Activated CD4-positive, alpha-beta T cell treated with anti-CD3 and anti-CD28 coated beads for 1 hour (primary cell): ENCODE measurements at places on chromosomes 13 and 19.

DNA sequence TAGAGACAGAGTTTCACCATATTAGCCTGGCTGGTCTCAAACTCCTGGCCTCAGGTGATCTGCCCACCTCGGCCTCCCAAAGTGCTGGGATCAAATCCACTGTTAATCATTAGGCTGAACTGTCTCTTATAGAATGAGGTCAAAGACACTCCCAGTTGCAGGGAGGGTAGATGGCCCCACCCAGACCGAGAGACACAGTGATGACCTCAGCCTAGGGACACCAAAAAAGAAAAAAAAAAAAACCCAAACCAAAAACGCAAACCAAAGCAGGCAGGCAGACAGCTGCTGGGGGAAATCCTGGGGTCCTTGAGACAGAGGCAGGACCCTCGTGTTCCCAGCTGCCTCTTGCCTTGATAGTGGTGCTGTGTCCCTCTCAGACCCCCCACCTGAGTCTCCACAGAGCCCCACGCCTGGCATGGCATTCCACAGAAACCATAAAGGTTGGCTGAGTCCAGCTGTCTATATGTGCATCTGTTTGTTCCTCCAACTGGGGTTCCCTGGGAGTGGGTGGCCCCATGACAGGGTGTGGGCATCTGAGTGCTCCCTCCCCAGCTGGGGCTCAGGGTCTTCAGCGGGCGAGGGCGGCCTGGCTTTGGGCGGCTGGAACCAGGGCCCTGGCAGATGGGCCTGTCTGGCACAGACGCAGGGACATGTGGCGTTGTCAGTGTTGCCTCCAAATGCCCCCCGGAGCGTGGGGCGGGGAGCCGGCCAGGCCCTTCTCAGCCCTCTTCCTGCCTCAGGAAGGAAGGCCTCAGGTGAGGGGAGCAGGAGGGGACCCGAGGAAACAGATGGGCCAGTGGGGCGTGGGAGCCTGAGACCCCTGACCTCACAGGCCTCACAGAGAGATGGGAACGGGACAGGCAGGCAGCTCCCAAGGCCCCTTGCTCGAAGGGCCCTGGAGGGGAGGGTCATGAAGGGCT, 5.2 kb downstream of the DAND5 start:
- DNase-seq = no peak

- no peak for DNase-seq
These were observed 1993.2 kb downstream of the PCDH9 start for GRCh38 chr13:65236841-65237418.

- no peak for DNase-seq
These were observed 18.7 kb upstream of the CRYL1 start for GRCh38 chr13:20544201-20544923.

DNA sequence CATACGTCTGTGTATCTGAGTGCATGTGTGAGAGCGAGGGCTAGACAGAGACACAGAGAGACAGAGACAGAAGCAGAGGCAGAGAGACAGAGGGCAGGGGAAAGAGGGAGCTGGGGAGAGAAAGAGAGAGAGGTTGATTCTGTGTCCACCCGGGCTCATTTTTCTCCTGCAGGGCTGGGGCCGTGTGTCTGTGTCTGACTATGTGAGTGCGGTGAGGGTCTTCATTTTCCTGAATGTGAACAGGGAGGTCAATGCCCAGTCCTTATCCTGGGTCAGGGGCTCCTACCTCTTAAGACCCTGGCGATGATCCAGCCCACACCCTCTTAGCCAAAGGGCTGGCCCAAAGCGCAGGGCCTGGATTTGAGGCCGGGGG, 17.7 kb downstream of the LRRC4B start:
- no peak for DNase-seq

DNA sequence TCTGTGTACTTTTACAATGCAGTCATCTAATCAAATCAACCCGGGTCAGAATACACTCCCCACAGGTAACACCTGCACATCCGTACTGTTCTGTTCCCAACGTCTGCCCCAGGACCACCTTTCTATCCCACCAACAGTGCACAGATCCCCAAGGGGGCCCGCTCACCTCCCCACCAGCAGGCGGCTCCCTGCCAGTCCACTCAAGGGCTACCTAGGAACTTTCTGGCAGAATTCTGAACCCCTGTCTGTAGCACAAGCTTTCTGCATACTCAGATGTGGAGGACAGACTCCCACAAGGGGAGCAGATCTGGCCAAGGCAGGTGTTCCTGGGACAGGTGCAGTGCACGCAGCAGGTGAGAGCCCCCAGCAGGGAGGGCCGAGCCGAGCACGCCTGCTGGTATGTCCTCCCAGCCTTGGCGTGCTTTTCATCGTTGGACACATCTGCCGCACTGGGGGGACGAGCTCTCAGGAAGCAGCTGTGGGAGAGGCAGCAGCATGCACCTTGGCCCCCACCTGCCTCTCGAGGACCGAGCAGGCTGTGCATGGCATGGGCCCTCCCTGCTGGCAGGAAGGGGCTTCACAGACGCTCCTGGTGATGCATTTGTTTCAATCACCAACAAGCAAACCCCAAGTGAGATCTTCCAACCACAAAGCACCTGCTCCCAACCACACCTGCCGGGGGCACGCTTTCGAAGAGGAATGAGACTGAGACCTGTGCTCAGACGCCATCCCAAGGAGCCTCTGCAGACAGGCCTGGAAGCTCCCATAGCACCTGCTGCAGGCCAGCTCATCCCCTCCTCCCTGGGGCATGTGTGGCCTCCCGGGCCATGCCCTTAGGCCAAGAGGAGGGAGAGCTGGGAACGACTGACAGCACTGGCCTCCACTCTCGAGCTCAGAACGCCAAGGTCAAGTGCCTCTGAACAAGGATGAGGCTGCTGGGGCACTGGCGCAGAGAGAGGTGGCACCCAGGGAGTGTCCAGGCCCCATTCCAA, 35.9 kb downstream of the RAB20 start:
- DNase-seq = no peak

- no peak for DNase-seq
These were observed 8.9 kb downstream of the FLT1 start for GRCh38 chr13:28485996-28486543.

- no peak for DNase-seq
These were observed 1691.5 kb upstream of the SLC10A2 start for GRCh38 chr13:104757712-104758111.

DNA sequence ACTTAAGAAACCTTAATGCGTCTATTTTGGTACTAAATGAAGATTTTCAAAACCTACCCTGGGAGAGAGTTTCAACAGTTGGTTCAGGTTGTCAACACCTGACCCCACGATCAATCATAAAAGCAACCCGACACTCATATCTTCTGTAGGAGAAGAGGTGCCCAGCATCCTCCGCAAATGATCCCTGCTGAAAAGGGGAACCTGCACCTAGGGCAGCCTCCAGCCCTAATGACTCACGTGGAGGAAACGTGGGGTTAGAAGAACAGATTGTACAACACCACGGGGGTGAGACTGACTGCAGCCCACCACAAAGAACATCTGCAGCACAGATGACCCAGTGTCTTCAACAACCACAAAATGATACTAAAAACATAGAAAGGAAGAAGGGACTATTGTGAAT, 116.3 kb downstream of the RAB20 start:
- DNase-seq = no peak

- DNase-seq = no peak
These were observed 102.9 kb upstream of the STARD13 start for GRCh38 chr13:33388286-33388998.

DNA sequence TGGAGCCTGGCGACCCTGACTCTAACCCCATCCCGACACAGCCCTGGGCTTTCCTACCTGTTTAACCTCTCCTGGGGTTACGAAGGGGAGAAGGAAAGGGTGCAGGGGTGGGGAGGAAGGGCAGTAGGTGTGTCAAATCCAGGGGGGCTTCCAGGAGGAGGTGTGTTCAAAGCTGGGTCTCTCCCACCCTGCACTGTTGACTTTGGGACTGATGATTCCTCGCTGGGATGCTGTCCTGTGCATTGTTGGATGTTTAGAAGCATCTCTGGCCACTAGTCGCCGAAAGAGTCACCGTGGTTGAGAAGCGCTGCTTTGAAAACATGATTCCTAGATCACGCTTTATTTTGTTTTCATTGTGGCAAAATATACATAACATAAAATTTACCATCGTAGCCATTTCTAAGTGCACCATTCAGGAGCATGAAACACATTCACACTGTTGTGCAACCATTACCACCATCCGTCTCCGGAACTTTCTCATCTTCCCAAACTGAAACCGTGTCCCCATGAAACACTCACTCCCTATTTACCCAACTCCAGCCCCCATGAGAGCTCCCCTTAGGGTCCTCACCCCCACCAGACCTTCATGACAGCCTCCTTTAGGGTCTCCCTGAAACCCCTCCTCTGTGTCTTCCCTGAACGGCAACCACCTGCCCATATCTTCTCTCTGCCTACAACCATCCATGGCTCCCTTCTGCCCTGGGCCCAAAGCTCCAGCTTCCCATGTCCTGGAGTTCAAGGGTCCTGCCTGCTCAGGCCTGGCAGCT, 4.4 kb upstream of the FCER2 start:
- no peak for DNase-seq
